Foreskin melanocyte (primary cell): ENCODE measurements at places on chromosomes 4 and X.

DNA sequence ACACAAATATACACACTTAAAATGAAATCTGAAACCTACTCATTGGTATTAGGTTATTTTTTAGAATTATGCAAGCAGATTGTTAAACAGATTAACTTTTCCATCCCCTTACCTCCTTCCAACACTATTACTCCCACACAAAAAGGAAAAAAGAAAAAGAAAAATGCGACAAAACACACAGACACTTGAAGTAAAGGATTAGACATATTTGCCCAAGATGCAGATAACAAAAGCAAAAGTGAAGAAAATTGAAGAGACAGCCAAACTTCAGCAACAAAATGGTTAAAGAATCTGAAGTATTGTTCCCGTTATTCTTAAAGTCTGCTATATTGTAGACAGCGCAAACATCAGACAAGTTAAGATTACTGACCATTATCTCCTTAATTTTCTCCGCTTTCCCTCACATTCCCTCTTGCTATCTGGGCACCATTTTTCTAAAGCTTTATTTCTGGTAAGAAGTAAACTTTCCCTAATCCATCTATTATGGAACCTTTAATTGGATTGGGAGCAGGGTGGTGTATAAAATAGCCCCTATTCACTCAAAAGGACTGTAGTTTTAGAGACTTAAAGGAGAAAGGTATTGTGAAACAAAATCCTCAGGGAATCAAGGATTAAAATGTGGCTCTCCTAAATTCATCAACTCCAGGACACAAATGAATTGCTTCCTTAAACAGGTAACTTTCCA lies 34.7 kb upstream of the MAB21L2 start:
- DNase-seq = no peak

- no peak for DNase-seq
Measured at GRCh38 chrX:136262243-136262642, 11.0 kb upstream of the MAP7D3 start.

DNA sequence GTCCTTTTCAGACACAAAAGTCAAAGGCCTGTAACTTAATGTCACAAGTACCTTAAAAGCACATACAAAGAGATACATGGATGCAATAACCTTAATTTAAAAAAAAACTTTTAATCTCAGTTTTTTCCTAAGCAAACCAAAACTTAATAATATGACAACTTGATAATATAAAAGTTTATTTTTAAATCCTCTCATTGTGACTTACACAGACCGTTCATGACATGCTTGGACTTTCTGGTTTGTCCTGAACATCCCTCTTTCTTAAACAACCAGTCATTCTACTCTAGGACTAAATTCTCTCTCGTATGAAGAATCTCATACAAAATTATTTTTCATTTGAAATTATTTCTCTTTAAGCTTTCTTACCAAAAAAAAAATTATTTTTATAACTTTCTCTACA lies 43.1 kb upstream of the CYP2U1 start:
- peak; percentile 6 for DNase-seq

- DNase-seq = no peak
Measured at GRCh38 chr4:109410226-109410625, 23.4 kb upstream of the SEC24B start.

- DNase-seq = no peak
Measured at GRCh38 chr4:13367691-13368090, 116.4 kb downstream of the RAB28 start.

- DNase-seq = no peak
Measured at GRCh38 chrX:107678957-107679740, 50.8 kb downstream of the PRPS1 start.

DNA sequence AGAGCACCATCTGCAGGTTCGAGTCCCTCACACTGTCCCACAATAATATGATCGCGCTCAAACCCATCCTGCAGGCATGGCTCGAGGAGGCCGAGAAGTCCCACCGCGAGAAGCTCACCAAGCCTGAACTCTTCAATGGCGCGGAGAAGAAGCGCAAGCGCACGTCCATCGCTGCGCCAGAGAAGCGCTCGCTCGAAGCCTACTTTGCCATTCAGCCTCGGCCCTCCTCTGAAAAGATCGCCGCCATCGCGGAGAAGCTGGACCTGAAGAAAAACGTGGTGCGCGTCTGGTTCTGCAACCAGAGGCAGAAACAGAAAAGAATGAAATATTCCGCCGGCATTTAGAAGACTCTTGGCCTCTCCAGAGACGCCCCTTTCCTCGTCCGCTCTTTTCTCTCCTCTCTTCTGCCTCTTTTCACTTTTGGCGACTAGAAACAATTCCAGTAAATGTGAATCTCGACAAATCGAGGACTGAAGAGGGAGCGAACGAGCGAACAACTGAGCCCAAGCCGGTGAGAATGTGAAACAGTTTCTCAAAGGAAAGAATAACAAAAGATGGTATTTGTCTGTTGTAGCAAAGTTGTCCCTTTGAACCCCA lies 1.9 kb downstream of the POU4F2 start:
- no peak for DNase-seq

DNA sequence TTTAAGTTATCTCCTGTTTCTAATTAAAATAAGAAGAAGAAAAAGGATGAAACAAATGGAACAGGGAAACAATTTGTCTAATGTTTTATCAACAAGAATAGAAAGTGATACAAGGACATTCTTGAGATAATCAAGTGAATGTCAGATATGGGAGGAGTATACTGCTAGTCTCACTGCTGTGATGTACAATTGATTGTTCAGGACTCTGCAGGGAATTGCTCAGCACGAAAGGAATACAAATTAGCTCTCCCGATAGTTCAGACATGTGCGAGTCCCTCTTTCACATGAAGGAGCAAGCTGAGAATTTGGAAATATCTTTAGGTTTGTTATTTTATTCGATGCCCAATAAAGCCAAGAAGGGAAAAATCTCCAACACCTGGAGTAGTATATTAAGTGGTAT lies 57.3 kb upstream of the FSTL5 start:
- no peak for DNase-seq

DNA sequence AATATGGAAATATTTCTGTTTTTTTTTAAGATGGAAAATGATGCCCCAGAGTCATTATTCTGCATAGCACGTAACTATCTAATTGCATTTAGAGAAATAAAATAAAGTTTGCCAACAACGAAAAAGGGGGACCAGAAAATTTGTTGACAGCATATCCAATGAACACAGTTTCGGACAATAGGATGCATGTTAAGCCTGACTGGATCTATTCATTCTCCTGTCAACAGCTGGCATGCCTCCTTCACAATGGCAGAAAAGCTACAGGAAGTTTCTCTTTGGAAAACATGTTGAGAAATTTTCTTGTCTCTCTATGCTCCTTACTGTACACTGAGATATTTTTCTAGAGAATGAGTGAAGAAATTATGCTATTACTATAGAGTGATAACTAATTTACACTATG lies 262.5 kb downstream of the GRID2 start:
- DNase-seq = no peak

GRCh38 chr4:61918987-61919386 lies 718.9 kb downstream of the ADGRL3 start:
- DNase-seq = no peak

DNA sequence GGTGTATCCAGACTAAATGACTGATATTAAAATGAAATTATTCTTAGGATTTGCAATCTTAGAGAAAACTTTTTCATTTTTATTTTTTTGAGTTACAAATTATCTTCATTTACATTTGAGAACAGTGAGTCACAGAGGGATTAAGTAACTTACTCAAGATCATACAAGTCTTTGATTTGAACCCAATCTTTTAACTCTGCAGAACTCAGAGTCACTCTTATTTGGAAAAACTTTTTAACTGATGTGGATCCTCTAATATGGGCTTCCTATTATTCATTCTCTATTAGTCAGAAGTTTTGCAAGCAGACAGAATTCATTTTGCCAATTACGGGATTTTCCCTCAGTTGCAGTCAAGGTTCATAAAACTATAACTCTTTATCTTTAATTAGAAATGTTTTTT lies 20.1 kb downstream of the HPRT1 start:
- no peak for DNase-seq

DNA sequence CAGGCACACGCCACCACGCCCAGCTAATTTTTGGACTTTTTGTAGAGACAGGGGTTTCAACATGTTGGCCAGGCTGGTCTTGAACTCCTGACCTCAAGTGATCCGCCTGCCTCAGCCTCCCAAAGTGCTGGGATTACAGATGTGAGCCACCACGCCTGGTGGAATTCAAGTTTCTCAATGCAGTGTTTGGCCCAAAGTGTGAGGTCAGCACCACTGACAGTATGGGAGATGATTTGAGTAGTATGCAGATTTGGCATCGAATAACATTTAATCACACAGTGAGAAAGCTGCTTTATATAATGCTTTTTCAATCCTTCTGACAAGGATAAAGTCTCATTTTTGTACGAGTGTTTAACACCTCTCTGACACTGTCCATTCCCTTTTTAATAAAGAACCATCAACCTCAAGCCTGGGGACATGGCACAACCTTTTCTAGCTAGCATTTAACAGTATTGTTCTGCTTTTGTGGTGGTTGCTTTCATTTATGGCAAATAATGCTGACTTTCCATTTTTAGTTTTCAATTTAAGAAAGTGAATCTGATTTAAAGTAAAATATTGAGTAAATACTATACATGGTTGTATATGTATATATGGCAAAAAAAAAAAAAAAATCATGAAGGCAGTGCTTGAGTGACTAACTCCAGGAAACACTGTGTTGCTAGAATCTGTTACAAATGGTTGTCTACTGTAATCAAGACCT lies 4.3 kb upstream of the NSUN7 start:
- no peak for DNase-seq
